NCI-H1694 treated with DMSO at 0.1 percent for 48 hours (cell line): ENCODE measurements at places on chromosomes 7 and 10.

DNA sequence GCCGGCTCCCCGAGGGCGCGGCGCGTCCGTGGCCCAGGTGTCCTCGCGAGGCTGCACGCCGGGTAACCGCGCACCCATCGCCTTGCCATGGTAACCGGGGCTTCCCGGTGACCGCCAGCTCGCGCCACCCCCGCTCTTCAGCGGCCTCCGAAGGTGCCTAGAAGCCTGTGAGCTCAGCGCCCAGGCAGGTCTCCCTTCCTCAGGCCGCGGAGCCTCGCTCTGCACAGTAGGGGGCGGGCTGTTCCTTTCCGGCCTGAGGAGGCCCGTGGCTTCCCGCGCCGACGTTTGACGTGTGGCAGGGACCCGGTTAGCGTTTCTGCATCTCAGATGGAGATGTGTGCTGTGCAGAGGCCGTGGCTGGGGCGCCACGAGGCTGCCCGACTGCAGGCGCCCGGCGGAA lies 117.1 kb downstream of the DYNC2I1 start:
- peak; percentile 28 for DNase-seq

- no peak for DNase-seq
Measured at GRCh38 chr10:88125766-88126165, 262.3 kb downstream of the PTEN start.

DNA sequence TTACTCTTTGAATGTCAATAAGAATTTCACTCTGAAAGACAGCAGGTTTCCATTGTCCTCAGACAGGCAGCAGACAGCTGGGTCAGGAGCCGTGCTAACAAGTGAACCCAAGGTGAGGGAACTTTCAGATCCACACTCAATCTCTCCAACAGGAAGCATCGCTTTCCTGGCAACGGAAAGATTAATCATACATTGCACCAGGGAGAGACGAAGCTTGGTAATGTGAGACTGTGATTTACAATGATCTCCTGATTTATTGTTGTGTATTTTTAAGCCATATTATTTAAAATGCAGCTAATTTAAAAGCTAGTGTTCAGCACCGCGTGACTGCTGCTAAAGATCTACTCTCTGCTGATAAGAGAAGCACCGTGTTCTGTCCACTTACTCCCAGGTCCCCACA lies 17.5 kb upstream of the NOM1 start:
- DNase-seq = no peak

DNA sequence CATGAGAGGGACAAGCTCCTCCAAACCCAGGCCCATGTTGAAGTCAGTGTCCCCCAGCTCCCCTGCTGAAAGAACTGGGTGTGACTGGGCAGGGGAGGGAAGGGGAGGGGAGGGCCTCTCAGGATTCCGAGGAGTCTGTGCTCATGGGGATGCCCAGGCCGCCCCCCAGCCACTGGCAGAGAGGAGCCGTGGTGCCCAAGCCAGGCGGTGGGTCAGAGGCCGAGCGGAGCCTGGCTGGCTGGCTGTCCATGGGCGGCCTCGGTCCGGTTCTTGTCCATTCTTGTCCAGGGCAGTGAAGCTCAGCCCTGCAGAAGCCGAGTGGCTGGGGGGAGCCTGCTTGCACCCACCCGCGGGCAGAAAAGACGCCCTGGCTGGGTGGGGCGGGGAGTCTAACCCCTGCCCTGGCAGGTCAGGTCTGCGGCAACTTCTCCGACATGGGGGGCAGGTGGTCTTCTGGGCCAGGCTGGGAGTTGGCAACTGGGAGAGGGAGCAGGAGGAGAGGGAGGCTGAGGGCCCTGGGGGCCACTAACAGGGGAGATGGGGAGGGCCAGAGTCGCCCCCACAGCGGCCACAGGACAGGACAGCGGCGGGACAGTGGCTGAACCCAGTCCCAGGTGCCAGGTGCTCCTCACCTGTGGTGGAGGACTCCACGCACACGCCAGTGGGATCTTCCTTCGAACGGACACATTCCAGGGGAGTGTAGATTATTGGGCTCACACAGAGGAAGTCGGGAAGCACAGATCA lies 54.1 kb downstream of the FOXL3 start:
- DNase-seq = no peak

- DNase-seq = no peak
Measured at GRCh38 chr7:21611129-21611528, 68.3 kb downstream of the DNAH11 start.

DNA sequence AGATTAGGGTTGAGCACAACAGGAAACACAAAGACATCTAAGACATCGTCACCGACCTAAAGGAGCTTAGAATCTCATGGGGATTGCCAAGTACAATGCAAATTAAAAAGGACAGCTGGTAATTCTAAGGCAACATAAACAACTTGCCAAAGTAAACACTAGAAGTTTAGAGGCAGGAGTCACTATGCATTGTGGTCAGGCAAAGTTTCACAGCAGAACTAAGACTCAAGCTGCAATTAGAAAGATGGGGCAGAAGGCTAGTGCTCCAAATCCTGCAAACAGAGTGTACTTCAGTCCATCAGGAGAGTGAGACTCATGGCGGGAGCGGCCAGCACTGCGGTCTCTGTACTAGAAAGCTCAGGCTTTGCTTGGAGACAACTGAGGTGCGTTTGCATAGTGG lies 52.7 kb downstream of the HIPK2 start:
- no peak for DNase-seq
